GM19239 (cell line): ENCODE measurements at places on chromosomes 7 and 10.

DNA sequence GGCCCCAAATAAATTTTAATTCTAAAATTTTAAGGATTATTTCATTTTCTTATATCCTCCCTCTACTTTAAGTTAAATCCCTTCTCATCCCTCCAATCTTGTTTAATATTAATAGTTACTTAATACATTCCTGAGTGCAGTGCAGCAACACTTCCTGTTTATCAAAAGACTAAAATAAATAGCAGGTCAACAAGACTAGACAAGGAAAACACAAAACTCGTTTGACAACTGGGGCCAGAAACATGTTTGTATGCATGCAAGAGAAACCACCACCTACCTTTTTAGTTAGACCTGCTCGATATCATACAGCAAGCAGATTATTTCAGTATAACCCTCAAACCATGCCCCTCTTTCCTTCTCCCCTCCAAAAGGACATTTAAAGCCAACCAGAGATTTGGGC lies 95.8 kb downstream of the PARD3 start:
- no peak for DNase-seq

DNA sequence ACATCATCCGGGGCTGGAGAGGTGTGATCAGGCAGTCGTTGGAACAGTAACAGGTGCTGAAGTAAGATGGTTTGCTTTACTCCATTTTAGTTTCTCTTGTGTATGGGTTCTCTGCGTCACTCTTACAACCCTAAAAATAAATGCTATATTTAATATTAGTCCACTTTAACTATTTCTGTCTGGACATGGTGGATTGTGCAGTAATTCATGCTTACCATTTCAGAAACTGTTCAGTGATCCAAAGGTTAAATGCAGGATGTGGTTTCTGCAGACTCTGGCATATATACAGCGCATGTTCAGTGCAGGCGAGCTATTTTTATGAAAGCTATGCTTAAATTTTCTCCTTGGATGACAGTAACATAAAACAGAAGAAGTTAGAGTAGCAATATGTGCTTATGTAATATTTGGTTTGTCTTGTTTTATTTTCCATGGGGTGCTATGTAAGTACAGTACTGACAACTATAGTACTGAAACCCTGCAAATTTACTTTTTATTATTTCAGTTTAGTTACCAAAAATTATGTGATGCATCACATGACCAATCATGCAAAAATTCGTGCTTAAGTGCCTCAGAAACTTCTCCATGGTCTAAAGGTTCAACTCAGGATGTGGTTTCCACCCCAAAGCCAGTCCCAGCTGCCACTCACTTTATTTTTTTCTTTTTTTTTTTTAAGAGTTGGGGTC lies 46.6 kb upstream of the GRID1 start:
- peak; percentile 29 for DNase-seq

GRCh38 chr10:33293531-33294170 lies 40.8 kb downstream of the NRP1 start:
- no peak for DNase-seq

DNA sequence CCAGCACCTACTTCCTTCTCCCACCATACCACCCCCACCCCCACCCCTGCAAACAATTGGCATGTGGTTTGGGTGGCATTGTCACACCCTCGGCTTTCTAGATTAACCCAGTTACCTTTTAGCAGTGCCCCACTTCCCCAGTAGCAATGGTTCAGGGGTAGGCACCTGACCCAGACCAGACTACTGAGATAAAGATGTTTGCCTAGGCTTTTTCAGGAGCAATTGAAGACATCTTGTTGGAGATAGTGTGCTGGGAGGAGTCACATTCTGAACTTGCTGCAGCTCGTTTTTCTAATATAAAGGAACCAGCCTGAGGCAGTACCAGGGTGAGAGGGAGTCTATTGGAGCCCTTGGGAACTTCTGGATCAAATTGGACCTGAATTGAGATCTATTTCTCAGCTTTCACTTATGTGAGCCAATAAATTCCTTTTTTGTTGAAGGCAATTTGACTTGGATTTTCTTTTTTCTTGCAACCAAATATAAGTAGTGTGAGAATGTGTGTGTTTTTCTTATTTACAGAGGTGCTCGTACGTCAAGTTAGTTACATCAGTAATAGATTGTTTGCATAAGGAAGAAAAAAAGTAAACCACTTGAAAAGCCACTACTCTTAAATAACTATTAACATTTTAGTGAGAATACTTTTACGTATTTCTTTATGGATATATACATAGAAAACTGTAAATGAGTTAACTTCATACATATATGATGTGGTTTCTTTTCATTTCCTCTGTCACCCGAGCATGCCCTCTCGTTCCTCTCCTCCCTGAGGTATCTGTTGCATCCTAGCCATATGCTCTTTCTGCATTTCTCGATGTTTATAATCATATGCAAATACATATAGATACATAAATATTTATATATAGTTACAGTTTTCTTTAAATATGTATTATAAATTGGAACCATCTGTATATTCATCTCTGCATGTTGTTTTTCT lies 38.0 kb downstream of the RAB18 start:
- DNase-seq = no peak

DNA sequence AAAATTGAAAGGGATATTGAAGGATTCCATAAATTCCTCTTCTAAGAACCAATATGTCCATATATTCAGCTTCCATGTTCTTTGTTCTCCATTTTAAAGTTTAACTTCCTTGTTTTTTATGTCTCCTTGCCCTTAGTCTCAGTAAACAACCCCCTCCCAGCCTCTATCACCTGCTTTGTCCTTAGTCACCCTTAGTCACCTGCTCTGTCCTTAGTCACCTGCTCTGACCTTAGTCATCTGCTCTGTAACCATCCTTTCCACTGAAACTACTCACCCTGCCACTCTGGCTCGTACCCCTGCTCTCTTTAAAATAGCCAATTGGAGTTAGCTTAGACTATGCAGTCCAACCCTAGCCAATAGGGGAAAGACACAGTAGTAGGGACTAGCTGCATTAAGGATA lies 136.2 kb upstream of the TMEM106B start:
- DNase-seq = no peak

DNA sequence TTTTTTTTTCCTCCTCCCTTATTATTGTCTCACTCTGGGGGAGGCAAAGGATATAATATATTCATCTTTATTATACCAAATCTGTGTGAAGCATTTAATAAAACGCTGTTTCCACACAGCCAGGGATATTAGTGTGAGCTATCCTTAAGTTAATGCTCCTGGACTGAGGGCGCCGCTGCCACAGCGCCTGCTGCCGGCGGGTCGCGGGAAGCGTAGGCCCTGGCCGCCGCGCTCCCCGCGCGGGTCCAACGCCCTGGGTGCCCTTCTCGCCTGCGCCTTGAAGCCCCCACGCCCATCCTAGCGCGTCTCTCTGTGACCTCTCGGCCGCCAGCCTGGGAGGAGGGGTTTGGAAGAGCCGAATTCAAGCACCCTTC lies 9.5 kb upstream of the LBX1 start:
- DNase-seq = no peak

DNA sequence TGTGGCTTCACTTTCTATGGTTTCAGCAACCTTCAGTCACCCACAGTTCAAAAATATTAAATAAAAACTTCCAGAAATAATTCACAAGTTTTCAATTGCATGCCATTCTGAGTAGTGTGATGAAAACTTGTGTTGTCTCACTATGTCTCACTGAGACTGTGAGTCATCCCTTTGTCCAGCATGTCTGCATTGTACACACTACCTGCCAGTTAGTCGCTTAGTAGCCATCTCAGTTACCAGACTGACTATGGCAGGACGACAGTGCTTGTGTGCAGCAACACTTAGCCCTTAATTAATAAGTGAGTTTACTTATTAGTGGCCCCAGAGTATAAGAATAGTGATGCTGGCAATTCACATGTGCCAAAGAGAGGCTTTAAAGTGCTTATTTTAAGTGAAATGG lies 22.5 kb downstream of the CCDC186 start:
- DNase-seq = no peak

GRCh38 chr10:650886-651615 lies 38.4 kb downstream of the DIP2C start:
- DNase-seq = no peak

GRCh38 chr10:113709221-113709838 lies 29.6 kb downstream of the CASP7 start:
- no peak for DNase-seq

GRCh38 chr7:143040209-143040715 lies 11.9 kb upstream of the OR6V1 start:
- no peak for DNase-seq

DNA sequence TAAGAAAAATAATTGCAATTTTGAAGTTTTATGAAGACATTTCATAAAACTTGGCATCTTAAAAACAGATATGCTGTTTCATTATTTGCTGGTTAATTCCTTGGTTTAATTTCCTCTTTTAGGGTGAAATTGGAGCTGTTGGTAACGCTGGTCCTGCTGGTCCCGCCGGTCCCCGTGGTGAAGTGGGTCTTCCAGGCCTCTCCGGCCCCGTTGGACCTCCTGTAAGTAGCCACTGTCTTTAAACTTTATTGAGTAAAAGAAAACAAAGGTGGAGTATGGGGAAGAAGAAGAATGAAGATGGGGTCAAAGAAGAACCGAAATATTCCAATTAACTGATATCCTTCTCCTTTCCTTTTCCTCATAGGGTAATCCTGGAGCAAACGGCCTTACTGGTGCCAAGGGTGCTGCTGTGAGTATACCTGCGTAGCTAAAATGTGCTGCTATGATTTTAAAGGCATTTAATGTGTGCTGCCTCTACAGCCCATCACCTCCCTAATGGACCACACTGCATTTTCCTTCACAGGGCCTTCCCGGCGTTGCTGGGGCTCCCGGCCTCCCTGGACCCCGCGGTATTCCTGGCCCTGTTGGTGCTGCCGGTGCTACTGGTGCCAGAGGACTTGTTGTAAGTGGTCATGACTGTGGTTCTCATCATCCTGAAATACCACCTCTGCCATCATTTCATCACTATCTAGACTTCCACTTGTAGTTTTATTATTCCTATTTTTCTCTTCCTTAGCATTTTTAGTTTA lies 14.7 kb downstream of the COL1A2 start:
- DNase-seq = no peak

GRCh38 chr10:112639298-112639697 lies 192.3 kb downstream of the VTI1A start:
- DNase-seq = no peak
